ENCODE measurements at places on chromosomes 11 and 22.

DNA sequence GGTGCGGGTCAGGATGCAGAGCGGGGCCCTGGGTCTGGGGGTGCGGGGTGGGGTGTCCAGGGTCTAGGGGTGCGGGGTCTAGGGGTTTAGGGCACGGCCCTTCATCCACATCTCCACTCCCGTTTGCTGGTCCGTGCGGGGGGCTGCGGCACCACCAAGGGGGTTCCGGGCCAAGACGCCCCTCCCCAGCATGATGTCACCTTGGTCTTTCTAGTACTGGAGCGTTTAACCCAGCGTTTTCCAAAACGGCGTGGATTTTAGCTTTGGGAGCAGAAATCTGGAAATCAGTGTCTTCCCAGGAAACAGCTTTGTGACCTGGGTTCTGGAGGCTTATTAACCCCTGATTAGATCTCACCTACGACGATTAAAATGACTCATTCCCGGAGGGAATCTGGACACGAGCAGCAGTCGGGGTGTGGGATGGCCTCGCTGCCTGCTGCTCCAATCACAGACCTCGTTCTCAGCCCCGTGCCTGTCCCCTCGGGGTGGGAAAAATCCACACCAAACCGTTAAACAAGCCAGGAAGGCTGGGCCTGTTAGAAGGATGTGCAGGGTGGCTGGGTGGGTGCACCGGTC is 759 bp downstream of the AP2A2 start:
- DNase-seq: no peak

GRCh38 chr11:34721646-34722045 is 100.8 kb downstream of the EHF start:
- no peak for DNase-seq

DNA sequence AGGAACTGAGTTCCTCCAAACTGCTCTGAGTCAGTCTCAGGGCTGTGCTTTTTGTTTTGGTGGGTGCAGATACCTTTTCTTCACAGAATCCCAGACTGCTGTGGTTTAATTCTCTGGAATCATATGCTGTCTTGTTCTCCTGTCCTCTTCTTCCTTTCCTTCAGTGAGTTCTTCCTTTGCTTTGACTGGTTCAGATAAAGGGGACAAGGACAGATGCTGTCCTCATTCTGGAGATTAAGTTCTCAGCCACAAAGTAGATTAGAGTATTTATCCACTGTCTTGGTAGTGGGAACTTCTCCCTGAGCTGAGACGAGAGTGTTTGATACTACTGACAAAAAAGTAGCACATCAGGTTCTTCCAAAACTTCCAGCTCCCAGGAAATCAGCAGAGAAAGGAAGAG is 13.3 kb downstream of the ZDHHC5 start:
- DNase-seq: no peak

DNA sequence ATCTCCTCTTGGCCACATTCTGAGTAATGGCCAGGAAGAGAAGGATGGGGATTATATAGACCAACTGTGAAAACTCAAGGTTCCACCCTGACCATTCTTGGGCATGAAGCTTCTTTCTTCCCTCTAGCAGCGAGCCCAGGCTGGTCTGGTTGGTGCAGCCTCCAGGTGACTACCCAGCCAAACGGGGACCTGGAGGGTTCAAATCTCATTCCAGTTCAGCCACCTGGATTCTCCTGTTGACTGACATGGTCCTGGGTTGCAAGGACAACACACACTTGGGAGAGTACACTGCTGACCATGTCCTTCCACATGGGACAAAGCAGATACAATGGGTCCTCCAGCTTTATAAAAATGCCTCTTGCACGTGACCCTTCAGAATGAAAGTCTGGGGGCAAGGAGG is 67.0 kb downstream of the SHANK2 start:
- DNase-seq: no peak

DNA sequence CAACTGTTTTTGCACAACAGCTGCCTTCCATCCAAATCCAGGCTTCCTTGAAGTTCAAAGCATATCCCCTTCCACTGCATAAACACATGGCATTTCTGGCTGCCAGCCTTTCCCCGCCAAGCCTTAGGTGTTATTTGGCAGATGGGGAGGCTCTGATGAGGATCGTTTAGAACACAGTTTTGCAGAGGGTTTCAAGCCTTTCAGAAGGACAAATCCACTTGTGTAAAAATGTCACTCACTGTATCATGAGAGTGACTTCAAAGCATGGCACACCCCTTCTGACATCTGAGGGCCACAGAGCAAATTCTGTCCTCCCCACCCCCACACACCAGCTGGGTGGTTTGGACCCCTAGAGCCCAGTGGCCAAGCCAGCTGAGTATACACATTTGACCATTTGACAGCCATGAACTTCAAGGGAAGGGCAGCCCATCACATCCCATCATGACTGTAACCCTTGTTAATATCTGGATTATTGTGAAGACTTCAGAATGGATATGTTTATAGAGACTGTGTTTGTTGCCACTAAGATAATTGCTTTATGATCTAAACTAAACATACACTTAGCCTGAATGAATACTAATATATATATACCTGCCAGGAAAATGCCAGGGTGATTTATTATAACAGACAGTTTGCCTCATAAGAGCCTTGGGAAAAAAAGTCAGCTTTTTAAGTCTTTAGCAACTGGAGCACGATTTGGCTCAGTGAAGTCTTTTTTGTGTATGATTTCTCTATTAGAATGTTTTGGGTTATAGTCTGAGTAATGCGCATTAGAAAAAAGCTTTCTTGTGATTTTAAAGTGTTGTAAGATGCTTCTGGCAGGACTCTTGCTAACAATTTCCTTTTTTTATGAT is 31.9 kb downstream of the FBLN1 start:
- no peak for DNase-seq

DNA sequence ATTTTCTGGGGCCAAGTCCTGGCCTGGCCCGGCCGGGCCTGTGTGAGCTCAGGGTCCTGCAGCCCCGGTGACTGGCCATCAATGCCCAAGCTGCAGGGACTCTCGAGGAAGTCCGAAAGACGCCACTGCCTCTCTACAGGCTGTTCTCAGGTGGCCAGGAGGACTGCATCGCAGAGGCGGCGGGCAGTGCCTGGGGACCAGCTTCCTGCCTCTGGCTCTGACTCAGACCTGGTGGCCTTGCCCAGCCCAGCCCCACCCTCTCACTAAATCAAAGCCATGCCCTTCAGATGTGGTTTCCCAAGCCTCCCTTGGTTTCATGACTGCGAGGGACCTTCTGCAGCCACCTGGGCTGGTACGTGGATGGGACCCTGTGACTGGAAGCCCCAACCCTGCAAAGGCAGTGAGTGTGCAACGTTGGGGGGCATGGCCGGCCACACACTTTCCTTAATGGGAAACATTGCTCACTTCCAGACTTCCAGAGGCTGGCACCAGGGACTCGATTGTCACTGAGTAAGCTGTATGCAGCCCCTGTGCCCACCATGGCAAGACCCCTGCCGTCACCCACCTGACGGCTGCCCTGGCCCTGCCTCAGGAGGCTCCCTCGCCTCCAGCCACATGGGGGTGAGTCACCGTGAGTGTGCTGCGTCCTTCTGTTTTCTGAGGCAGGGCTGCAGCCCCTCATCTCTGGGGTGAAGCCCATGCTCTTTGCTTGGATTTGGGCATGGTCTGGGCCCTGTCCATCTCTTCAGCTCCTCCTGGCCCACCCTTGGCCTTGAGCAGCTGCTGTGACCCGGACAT is 6.0 kb upstream of the FGF3 start:
- DNase-seq: no peak

DNA sequence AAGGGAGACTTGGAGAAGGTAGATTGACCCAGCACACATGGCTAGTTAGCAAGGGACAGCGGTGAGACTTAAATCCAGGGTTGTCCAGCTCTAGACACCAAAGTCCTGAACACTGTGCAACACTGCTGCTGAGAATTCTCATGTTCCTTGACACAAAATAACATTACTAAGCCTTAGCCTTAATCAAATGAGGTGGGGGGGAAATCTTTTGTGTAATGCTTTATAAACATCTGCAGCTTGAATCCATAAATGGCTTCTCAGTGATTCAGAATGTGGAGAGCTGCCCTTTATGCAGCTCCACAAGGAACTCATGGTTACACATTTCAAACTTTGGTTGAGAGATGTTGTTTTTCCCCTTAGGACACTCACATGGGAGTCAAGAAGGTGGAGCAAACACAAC is 80.0 kb downstream of the CD44 start:
- no peak for DNase-seq

DNA sequence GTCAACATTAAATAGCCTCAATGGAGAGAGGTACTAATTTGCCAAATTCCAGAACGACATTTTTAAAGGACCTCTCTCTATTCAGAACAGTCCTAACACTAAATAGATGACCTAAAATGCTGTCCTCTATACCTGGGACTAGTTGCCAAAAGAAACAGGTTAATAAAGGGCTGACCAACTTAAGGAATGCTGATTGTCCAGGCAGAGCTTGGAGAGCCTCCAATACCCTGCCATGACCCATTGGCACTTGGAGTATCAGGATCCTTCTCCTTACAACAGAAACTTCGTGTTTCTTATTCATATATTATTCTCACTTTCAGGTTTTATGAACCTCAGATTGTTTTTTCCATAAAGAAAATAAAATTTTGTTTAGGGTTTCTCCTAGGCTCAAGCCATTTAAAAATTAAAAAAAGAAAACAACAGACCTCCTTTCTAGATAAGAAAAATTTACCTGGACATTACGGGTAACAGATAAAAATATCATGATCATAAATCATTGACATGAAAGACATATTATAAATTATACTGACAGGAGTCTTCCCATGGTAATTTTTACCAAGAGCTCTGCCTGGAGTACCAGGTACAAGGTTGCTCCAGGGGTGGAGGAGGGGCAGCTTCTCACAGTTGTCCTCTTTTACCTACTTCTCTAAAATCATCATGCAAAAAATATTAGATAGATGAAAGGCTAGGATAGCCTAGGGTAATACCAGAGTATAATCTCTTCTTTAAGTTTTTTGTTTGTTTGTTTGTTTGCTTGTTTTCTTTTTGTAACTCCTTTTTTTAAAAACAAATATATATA is 2.0 kb downstream of the LRRC4C start:
- no peak for DNase-seq

- DNase-seq: no peak
Measured at GRCh38 chr11:85976525-85976924, 92.4 kb downstream of the PICALM start.

DNA sequence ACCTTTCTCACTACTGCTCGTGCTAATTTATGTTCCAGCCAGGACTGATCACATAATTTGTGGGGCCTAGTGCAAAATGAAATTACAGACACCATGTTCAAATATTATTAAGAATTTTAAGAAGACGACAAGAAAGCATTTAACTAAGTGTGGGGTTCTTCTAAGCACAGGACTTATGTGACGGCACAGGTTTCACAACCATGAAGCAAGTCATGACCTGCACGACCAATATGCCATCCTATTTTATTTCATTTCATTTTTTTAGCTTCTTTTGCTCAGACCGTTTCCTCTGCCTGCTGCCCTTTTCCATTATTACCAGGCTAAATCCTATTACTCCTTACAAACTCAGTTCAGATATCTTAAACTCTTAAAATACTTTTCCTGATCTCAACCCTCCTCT is 462.5 kb downstream of the AASDHPPT start:
- no peak for DNase-seq

DNA sequence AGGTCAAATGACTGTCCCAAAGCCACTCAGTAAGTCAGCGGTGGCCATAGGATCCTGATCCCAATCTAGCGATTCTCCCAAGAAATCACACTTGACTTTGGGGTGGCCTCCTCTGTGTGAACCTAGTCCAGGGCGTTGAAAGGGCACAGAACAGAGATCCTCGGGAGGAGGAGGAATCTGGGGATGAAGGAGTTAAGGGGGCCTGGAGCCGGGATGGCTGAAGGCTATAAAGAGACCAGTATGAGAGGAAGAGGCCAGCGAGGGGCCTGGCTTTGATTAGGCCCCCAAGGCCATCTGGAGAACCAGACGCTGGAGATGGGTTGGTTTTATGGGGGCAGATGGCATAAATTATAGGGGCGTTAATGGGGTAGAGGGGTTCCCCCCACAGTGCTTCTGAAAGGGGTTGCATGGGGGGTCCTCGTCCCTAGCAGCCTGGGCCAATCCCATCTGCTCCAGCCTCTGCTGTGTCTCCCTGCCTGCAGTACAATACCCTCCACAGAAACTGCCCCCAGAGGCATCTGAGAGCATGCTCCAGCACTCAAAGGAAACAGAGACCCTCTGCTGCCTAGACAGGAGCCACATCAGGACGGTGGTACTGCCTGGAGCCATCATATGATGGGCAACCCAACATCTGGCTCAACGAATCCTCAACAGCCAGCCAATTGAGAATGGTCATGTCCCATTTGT is 35.2 kb upstream of the TRIM29 start:
- no peak for DNase-seq

GRCh38 chr22:41117127-41117965 is 25.0 kb downstream of the EP300 start:
- no peak for DNase-seq

- DNase-seq: no peak
Measured at GRCh38 chr11:45043755-45044475, 93.2 kb upstream of the TP53I11 start.

- DNase-seq: no peak
Measured at GRCh38 chr22:49704345-49705215, 123.1 kb downstream of the BRD1 start.

DNA sequence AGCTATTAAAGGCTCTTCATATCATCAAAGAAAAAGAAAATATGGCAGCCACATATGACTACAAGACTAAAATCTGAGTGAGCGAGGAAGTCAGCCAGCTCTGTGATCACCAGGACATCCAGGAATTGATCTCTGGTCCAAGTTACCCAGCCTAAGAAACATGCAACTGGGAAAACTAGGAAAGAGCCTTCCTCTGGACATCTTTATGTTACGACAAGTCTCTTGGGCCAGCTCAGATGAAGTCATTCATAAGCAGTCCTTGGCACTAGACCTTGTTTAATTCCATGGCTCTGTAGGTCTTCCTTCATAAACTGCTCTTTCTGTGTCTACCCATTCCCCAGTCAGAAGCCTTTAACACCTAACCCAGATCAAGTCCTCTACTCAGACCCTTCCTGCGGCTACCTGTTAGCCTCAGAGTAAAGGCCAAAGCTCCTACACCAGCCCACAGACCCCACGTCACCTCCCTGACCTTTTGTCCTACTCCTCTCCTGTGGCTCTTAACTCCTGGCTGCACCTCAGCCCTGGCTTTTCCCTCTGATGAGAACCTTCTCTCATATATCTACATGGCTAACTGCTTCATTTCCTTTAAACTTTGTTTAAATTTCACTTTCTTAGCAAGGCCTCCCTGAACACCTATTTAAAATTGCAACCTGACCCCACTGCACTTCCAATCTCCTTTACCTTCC is 134.0 kb downstream of the KIF18A start:
- DNase-seq: no peak

DNA sequence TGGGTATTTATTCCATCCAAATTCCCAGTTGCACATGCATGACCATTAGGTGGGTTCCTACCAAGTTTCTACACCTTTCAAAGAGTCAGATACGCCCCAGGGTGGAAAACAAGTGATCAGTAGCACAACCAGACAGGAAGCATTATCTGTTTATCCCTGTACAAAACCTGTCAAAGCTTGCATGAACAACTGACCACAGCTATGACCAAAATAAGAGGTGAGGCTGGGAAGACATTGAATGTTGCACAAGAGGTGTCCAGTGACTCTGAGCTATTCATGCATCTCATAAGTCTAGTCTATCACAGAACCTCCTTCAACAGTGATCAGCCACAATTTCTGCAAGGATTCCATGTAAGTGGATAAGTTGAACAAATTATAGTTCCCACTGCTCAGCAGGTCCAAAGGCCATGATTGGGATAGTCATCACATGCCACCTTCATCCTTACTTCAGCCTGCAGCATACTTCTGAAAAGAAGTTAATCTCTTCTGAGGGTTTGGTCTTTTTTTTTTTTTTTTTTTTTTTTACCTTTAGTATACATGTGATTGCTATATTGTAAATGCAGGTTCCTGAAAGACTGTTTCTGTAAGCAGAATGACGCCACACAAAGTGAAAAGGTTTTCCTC is 28.0 kb upstream of the TMEM45B start:
- no peak for DNase-seq

- no peak for DNase-seq
Measured at GRCh38 chr11:76459299-76459698, 14.5 kb downstream of the EMSY start.
